Sciatic nerve (tissue), 2 donors: ENCODE measurements at places on chromosomes 7 and 10.

- no peak for DNase-seq
These were observed 6.6 kb downstream of the LRRC18 start for GRCh38 chr10:48932831-48933664.

DNA sequence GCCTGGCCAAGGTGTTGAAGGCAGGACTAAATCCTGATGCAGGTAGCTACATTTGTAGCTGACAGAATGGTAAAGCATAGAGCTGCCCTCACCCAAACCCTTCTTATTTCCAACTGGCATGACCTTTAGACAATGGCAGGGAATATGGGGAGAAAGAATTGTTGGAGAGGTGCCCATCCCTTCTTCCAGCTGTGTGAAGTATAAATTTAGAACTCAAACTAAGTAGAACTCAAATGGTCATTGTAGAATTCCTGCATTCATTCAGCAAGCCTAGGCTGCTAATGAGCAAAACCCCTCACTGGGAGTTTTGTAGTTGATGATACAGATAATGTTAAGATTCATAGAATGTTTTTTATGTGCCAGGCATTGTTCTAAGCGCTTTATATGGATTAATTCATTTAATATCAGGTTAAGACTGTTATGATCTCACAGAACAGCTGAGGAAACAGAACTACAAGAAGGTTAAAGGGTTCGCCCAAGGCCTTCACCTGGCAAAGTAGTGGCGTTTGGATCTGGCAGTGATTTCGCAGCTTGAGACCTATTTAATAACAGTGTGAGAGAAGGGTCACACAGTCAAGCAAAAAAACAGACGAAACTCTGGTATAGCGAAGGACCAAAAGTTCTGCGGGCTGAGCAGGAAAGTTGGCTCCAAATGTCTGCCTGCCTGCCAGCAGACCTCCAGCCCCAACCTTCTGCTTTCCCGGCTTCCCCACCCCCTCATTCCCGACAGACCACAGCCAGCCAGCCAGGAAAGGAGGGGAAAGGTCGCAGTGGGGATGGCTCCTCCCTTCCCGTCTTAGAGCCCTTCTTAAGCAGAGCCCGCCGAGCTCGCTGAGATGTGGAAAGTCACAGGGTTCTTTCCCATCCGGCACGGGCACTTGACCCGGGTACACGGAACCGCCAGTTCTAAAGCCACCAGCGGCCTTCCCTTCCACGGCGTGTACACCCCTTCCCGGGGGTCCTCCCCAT lies 1.6 kb upstream of the HILPDA start:
- peak; percentile 92 for DNase-seq

- no peak for DNase-seq
These were observed 7.8 kb upstream of the ADCY1 start for GRCh38 chr7:45566386-45566785.

DNA sequence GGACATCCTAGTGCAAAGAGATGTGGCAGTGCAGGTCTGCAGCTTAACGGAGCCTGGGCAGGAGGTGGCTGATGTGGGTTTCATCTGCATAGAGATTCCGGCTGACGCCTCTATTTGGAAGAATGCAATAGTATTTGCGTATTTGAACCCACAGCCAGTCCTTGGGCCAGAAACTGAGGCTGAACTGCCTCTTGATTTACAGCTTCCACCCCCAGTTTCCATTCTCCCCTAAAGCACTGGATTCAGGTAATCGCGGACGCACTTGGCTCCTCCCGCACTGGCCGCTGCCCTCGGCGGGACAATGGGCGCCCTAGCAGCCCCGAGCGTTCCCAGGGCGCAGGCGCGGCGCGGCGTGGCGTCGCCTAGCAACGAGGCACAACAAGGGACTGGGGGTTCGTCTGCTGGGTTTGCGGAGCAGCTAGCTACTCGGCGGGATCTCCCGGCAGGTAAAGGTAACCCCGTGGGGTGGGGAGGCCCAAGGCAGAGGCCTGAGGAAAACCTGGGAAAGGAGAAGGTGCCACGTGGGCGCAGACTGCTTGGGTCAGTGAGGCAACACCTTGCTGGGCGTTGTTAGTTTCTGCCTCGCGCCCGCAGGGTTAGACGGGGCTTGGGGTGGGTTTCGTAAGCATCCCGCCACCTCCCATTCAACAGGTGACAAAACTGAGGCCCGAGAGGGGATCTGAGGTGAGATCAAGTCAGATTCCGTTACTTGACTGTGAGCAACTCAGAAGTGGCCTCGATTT lies at the start of gene ARMC3:
Gene ARMC3 (plus strand): TSS at position 393 of the 743 bp plus-strand sequence. CDS start 3,944 bp downstream, outside the sequence.
- peak; percentile 59 for DNase-seq

DNA sequence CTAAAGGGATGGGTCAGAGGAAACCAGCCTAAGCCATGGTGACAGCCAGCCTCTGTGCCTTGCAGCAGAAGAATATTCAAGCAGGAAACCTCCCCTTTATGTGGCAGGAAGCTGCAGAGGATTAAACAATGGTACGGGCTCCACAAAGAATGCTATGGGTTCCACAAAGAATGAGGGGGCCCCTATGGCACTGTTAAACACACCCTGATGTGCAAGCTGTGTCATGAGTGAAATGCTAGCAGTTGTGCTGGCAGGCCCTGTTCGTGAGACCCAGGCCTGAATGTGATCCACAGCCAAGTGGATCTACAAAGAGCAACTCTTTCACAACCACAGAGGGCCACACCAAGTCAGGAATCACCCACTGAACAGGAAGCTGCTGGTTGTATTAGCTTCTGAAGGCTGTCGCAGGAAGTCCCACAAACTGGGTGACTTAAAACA lies 68.9 kb downstream of the MYOF start:
- DNase-seq, result no peak

DNA sequence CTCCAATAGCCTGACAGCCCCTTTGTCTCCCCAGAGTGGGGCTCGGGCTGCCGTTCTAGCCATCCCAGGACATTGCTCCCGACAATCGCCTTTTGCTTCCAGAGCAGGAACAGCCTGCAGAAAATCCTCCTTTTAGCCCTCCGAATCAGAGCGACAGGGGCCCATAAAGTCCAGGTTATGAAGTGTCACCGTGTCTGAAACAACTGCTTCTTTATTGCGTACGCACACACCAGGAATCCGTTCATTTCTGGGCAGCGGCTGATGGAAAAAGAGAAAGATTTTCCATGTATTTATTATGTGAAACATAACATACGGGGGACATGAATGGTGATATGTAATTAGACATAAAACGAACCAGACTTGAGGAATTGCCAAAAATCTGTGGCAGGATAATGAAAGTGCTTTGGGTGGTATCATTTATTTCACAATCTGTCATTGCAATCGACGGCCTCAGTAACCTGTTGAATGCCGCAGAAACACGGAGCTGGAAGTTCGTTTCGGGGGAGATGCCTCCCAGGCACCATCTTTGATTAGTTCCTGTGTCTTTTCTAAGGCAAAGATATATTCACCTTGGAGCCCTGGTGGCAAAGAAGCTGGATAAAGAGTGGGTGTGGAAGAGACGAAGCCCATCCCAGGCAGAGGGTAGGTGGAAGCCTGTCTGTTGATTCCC lies 48.1 kb downstream of the FAM241B start:
- DNase-seq, result no peak

DNA sequence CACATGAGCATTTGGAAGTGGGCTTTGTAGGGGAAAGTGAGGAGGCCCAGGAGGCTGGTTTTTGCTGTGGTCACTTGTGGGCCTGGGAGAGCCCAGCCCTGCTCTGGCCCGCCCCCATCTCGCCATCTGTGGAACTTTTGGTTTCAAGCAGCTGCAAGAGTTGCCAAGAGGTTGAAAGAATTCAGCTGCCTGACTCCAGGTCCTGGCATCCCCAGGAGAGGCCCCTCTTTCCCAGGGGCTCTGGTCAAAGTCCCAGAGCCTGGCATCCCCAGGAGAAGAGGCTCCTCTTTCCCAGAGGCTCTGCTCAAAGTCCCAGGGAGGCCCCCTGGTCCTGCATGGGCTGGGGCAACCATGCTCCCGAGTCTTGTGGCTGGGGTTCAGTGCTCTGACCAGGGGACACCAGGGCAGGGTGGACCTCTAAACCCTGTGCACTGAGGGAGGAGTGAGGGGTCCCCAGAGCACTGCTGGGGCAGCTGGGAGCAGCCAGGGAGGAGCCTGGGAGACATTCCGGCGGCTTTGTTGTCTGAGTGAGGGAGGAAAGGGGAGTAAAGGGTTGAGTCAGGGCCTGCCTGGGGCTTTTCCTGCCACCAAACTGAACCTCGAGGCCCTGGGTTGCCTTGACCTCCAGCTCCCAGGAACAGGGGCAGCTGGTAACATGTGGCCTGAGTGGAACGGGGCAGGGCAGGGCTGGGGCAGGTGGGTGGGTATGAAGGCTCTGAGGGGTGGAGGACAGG lies 27.7 kb upstream of the CSGALNACT2 start:
- no peak for DNase-seq

DNA sequence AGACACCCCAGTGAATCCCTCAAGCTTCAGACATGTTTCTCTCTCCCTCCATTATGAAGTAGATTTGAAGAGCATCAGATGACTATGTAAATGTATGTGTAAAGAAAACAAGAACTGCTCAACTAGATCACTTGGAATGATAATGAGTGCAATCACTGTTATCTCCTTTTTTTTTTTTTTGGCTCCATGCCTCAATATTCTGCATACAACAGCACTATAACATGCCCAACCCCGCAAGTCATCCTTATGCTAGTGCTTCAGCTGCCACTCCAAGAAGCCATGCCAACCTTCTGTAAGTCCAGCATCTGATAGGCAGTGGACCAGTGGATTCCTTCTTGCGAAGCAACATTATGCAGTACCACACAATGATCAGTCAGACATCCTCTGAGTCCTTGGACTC lies 133.7 kb downstream of the TFPI2 start:
- no peak for DNase-seq

DNA sequence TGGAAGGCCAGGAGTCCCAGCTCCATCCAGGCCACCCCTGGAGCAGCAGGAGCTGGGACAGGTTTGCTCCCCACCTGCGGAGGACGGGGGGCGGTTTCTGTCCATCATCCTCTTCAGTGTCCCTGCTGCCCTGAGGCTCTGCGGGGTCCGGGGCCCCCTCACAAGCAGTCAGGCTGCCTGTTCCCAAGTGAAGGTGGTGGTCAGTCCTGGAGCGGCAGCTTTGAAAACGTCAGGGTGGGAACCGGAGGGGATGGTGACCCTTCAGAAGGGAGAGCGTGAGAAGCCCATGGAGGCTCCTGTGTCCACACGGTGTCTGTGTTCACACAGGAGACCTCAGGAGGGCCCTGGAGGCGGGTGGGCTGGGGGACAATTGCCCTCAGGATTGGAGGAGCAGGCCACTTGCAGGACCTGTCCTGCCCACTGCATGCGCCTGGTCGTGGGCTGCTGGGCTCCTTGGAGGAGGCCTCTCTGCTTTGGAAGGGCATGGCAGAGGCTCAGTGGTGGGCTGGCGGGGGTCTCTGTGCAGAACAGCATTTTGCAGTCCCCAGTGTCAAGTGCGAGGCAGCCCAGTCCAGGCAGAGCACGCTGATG lies 49.3 kb upstream of the INPP5A start:
- peak; percentile 46 for DNase-seq

DNA sequence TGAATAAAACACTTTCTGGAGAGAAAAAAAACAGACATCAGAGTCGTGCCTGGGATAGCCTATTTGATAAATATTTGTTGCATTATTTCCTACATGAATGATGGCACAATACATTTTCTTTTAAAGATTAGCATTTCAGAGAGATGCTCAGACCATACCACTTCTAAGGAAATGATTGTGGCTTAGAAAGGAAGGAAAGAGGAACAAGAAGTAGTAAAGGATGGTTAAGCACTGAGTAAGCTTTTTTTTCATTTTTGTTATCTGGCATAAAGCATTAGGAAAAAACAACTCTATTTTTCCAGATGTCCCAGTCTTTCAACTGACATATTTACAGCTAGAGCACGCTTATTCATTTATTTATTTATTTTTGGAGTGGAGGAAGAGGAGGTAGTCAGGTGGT lies 258.8 kb upstream of the TEX47 start:
- no peak for DNase-seq

DNA sequence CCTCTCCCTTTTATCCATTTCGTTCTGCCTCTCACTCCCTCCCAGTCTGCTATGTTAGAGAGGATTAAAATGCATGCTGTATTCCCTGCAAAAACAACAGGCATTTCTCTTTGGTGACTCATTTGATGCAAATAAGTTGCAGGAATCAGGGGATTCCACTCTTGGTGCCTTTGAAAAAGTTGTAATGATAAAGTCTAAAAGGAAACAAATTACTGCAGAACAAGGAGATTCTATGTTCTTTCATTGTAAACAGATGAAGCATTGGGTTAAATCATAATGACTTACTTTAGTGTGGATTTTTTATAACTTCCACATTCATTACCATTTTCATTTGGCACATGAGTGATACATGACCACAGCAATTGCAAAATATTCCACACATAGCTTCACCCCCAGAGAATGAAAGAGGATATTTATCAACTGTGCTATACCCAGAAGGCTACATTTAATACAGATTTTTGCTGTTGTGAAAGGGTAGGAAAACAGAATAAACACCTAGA lies 33.4 kb upstream of the ABLIM1 start:
- DNase-seq, result no peak

GRCh38 chr10:16490511-16490910 lies 31.2 kb downstream of the C1QL3 start:
- no peak for DNase-seq

GRCh38 chr7:92824450-92824849 lies 11.9 kb downstream of the CDK6 start:
- no peak for DNase-seq

GRCh38 chr10:78828647-78829539 lies 239.9 kb upstream of the ZMIZ1 start:
- DNase-seq, result no peak

DNA sequence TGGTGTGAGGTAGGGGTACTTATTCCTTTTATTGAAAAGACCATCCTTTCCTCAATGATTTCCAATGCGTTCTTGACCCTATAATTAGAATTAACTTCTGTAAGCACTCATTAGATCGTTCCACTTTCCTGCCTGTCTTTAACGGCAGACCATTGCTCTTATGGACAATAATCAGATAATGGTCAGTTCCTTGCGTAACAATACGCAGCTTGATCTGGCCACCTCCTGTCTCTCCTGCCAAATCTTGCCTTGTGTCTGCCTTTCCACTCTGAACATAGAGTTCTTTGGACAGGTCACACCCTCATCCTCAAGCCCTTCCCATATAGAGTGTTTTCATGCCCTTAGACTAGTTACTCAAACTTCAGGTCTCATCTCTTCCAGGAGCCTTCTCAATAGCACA lies 2.4 kb upstream of the WIPI2 start:
- DNase-seq, result no peak

- DNase-seq, result no peak
These were observed 16.8 kb upstream of the LRRC72 start for GRCh38 chr7:16509829-16510228.

GRCh38 chr10:93445097-93445960 lies 36.8 kb downstream of the MYOF start:
- DNase-seq, result peak; percentile 90

GRCh38 chr7:108099713-108100112 lies 30.4 kb downstream of the LAMB4 start:
- no peak for DNase-seq
